ENCODE measurements at places on chromosomes 4 and X. TPM values are rescaled to one million over a fixed set of nuclear protein-coding genes. Genes with fewer than 3 reads are reported as not detected.

- H3K27ac ChIP-seq = no peak overlapping the region
- H3K4me3 ChIP-seq = no peak overlapping the region
- no peaks in the 10 kb centered on the region for H3K4me1 ChIP-seq
- H3K36me3 ChIP-seq = no peaks in the 10 kb centered on the region
- H3K27me3 ChIP-seq = no peaks in the 10 kb centered on the region
These were observed 88.4 kb upstream of the AFF2 start for GRCh38 chrX:148412006-148412405.

- no peak for DNase-seq
- H3K4me3 ChIP-seq = peak overlapping the region; percentile 33
- H3K36me3 ChIP-seq = no peaks in the 10 kb centered on the region
- H3K4me1 ChIP-seq = peaks cover 8% of the 10 kb centered on the region
- H3K27me3 ChIP-seq = no peaks in the 10 kb centered on the region
These were observed 491 bp downstream of the ARHGEF6 start for GRCh38 chrX:136780241-136780640.

- no peaks in the 10 kb centered on the region for H3K27me3 ChIP-seq
- H3K4me1 ChIP-seq = peaks cover 15% of the 10 kb centered on the region
- DNase-seq = no peak
- no peak overlapping the region for H3K4me3 ChIP-seq
These were observed 29.9 kb downstream of the BCLAF3 start for GRCh38 chrX:19960913-19961312.

- DNase-seq = no peak
- H3K4me3 ChIP-seq = no peak overlapping the region
- no peaks in the 10 kb centered on the region for H3K36me3 ChIP-seq
These were observed 21.6 kb downstream of the TSPAN6 start for GRCh38 chrX:100615005-100615404.

GRCh38 chr4:169410839-169411770 lies 140.3 kb upstream of the SH3RF1 start:
- no peak overlapping the region for H3K27ac ChIP-seq
- no peaks in the 10 kb centered on the region for H3K4me1 ChIP-seq
- H3K27me3 ChIP-seq = no peaks in the 10 kb centered on the region
- DNase-seq = no peak
- no peaks in the 10 kb centered on the region for H3K36me3 ChIP-seq

GRCh38 chr4:4420421-4420820 lies 33.5 kb downstream of the NSG1 start:
- H3K4me1 ChIP-seq = no peaks in the 10 kb centered on the region
- peaks cover 75% of the 10 kb centered on the region for H3K36me3 ChIP-seq
- no peak for DNase-seq

GRCh38 chrX:1152090-1152489 lies 60.4 kb downstream of the CRLF2 start:
- DNase-seq = peak; percentile 47
- no peaks in the 10 kb centered on the region for H3K27me3 ChIP-seq
- H3K36me3 ChIP-seq = no peaks in the 10 kb centered on the region
- H3K27ac ChIP-seq = no peak overlapping the region

DNA sequence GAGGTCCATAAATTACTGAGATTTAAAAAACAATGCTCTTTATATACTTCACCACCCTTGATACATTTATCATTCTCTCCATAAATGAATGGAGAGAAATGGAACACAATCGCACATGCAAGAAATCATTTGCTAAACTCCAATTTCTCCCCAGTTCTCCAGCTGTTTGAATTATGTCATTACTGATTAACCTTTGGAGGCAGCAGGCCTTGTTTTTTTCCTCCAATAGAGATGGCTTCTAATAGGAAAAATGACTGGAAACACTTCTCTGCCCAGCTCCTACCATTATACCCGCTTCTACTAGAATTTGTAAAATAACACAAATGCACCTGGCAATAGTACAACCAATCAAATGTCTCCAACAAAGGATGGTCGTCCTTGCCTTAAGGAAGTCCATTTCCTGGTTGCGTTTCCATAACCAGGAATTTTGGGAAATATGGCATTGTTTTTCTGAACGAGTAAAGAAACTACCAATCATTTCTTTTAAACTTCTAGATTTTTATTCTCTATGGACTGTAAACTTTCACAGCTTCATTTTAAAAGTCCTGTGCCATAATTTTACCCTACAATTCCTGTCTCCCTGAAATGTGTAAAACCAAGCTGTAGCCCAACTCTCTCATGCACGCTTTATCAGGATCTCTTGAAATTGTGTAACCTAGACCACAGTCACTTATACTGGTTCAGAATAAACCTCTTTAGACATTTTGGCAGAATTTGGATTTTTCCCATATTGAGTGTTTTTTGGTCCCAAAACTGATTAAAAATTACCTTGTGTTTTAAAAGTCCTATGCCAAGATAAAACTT lies 60.1 kb downstream of the APBB2 start:
- H3K4me3 ChIP-seq = no peak overlapping the region
- DNase-seq = peak; percentile 21
- no peak overlapping the region for H3K27ac ChIP-seq
- no peaks in the 10 kb centered on the region for H3K36me3 ChIP-seq
- peaks cover 19% of the 10 kb centered on the region for H3K4me1 ChIP-seq

The LUZP4 gene
- not detected for total RNA-seq

GRCh38 chr4:72286185-72286584 lies 254.4 kb downstream of the NPFFR2 start:
- H3K4me1 ChIP-seq = no peaks in the 10 kb centered on the region
- H3K27me3 ChIP-seq = peaks cover 4% of the 10 kb centered on the region
- H3K36me3 ChIP-seq = no peaks in the 10 kb centered on the region
- no peak overlapping the region for H3K4me3 ChIP-seq
- no peak overlapping the region for H3K27ac ChIP-seq

The CSN1S1 gene
- total RNA-seq = not detected

The SPOCK3 gene
- 5.0 TPM for total RNA-seq

DNA sequence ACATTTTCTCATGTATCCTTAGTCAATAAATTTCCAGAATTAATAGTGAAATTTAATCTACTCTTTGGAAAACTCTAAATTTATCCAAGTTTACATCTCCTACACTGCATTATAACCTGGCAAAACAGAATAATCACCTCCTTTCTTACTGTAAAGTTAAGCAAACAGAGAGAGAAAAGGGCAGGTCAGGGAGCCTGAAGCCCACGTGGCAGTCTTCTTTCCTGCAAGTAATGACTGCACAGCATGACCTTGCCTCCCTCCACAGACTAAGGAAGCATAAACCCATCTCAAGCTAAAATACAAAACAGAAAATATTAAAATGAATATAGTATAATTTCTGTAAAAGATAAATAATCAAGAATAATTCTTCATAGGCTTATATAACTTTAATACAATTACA lies 1153.0 kb downstream of the C4orf33 start:
- H3K27me3 ChIP-seq = no peaks in the 10 kb centered on the region
- H3K36me3 ChIP-seq = no peaks in the 10 kb centered on the region
- peaks cover 4% of the 10 kb centered on the region for H3K4me1 ChIP-seq
- H3K27ac ChIP-seq = no peak overlapping the region
- no peak for DNase-seq

The TSPAN5 gene
- 9.1 TPM for total RNA-seq

GRCh38 chr4:147566762-147567161 lies 50.4 kb upstream of the TMEM184C start:
- peak; percentile 29 for DNase-seq
- H3K36me3 ChIP-seq = no peaks in the 10 kb centered on the region
- H3K27ac ChIP-seq = no peak overlapping the region
- H3K4me1 ChIP-seq = no peaks in the 10 kb centered on the region
- no peak overlapping the region for H3K4me3 ChIP-seq

The UGT2B11 gene
- total RNA-seq = not detected

DNA sequence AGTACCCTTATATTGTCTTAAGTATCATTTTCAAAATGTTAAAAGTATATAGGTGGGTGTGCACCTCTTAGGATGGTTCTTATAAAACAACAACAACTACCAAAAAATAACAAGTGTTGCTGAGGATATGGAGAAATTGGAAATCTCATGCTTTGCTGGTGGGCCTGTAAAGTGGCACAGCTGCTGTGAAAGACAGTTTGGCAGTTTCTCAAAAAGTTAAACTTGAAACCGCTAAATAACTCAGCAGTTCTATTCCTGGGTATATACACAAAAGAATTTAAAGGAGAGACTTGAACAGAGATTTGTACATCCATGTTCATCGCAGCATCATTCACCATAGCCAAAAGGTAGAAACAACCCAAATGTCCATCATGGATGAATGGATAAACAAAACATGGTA lies 65.5 kb downstream of the HAND2 start:
- no peak for DNase-seq
- H3K4me1 ChIP-seq = peaks cover 21% of the 10 kb centered on the region
- no peaks in the 10 kb centered on the region for H3K27me3 ChIP-seq

- no peak for DNase-seq
- H3K27ac ChIP-seq = no peak overlapping the region
- H3K36me3 ChIP-seq = no peaks in the 10 kb centered on the region
These were observed 141.1 kb downstream of the MAML3 start for GRCh38 chr4:140012688-140013486.

DNA sequence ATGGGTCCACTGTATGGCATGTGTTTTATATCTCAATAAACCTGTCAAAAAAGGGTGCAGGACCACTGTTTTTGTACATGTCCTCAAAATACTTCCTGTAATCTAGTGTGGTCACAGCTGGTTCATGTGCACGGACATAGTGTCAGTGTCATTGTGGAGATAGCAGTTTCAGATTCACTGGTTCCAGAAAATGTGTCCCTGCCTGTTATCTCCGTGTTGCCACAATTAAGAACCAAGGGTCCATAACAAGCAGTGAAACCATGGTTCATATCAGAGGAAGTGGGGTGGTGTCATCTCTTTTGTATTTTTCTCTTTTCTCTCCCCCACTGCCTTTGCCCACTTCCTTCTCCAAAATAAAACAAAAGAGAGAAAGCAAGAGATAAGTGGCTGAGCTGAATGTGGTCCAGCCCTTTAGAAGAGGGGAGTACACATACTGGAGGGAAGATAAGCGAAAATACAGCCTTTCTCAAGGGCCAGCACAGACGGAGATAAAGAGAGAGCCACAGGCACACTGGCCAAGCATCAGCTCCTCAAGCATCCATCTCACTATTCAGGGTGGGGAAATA lies 51.2 kb downstream of the TBL1X start:
- H3K4me3 ChIP-seq = no peak overlapping the region
- DNase-seq = no peak
- no peaks in the 10 kb centered on the region for H3K36me3 ChIP-seq
- H3K27ac ChIP-seq = no peak overlapping the region
- peaks cover 5% of the 10 kb centered on the region for H3K4me1 ChIP-seq
- H3K27me3 ChIP-seq = no peaks in the 10 kb centered on the region

The ETDB gene
- not detected for total RNA-seq

DNA sequence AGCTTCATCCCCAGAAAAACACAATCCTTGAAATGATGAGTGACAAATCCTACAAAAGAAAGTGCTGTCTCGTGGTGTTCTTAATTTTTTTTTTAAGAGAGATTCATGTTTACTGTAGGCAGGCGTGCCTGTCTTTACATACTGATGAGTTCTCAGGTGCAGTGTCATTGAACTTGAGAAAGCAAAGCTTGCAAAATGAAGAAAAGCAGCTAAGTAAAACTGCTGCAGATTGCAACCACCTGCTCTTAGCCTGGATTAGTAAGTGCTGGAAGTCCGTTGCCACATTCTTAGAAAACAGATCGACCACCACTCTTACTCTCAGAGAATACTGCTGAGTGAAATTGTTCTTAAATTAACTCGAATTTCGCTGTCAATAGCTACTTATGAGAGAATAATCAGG lies 854.6 kb downstream of the TRIML1 start:
- DNase-seq = no peak
- no peaks in the 10 kb centered on the region for H3K4me1 ChIP-seq
- no peak overlapping the region for H3K4me3 ChIP-seq
- no peaks in the 10 kb centered on the region for H3K36me3 ChIP-seq

DNA sequence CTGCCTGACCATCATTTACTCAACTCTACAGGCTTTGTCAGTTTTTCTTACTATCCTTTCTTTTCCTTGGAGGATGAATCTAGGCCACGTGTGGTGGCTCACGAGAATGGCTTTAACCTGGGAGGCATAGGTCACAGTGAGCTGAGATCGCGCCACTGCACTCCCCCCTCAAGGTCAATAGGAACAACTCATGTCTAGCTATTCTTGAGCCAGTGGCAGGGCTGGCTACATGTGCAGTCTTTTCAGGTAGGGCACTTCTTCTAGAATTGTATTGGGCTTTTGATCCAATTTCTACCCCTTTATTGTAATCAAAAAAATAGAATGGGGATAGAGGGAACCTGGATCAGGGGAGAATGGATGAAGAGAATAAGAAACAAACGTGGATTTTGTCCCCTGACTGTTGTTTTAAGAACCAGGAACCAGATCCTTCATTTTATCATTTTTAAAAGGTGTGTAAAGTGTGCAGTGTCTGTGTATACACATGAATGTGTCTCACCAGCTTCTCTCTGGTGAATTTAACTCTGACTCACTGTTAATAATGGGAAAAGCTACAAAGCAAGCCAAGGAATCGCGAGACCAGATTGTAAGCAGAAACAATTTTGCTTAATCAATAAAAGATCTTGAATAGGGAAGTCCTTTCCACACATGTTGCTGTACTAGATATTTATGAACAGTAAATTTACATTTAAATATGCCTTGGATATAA lies 283.9 kb upstream of the GPC4 start:
- H3K27ac ChIP-seq = no peak overlapping the region
- no peak for DNase-seq
- H3K4me3 ChIP-seq = no peak overlapping the region
- no peaks in the 10 kb centered on the region for H3K36me3 ChIP-seq

The MAPK10 gene
- total RNA-seq = 8.2 TPM

The SOWAHB gene
- not detected for total RNA-seq

The USP27X gene
- 5.1 TPM for total RNA-seq

The RAB33A gene
- 1.3 TPM for total RNA-seq

- H3K36me3 ChIP-seq = no peaks in the 10 kb centered on the region
- peaks cover 70% of the 10 kb centered on the region for H3K4me1 ChIP-seq
- H3K27ac ChIP-seq = peak overlapping the region; percentile 81
- H3K4me3 ChIP-seq = no peak overlapping the region
- no peaks in the 10 kb centered on the region for H3K27me3 ChIP-seq
- no peak for DNase-seq
These were observed 28.0 kb upstream of the AFAP1 start for GRCh38 chr4:7967501-7968261.

DNA sequence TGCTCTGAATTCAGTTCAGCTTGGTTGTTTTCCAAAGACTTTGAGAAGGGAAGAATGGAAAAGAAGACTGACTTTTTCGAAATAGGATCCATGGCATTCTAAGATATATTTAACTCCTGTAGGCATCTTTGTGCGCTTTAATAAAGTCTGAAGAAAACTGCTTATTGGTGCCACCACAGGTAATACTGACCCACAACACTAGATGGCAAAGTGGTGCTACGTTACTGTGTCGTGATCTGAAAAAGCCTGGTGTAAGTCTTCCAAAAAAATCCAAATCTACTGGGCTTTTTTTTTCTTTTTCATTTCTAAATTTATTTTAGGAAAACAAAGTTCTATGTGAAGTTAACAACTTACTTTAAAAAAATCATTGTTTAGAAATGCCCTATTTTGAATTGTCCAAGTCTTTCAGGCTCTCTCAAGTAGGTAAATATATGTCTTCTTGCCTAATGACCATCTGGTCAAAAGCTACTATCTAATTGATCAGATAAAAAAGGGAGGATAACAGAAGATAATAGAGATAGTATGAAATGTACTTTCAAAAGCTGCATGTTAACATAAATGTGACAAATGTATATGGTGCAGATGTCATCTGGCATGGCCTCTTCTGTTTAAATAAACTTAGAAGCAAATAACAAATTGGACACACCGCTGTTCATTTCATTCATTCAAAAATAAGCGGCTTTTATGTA lies 47.0 kb upstream of the MID1IP1 start:
- H3K4me3 ChIP-seq = no peak overlapping the region
- H3K4me1 ChIP-seq = no peaks in the 10 kb centered on the region
- no peaks in the 10 kb centered on the region for H3K36me3 ChIP-seq
- no peaks in the 10 kb centered on the region for H3K27me3 ChIP-seq
- no peak for DNase-seq
